ENCODE measurements at places on chromosomes 12 and 14.

- DNase-seq: no peak
These were observed 527.2 kb downstream of the FLRT2 start for GRCh38 chr14:86057018-86057667.

GRCh38 chr14:94110552-94111181, at the start of gene IFI27:
IFI27 (plus strand) TSS chr14:94110736.
- no peak for DNase-seq

DNA sequence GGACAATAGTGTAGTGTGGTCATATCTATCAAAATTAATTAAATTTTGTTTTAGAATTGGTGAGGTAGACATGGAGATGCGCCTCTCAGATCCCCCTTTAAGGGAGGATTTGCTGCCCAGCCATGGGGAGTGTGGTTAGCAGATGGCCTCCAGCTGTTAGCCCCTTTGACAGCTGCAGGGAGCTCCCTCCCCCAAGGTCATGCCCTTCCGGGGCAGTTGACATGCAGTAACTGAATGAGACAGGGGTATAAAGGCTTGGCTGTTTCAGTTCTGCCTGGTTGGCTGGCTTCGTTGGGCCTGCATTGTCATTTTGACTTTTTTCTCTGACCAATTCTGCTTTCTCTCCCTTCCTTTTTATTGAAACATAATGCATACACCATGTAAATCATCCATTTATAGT, 291.5 kb upstream of the SRRM4 start:
- DNase-seq: no peak

- DNase-seq: peak; percentile 59
These were observed 31.3 kb downstream of the GABARAPL1 start for GRCh38 chr12:10243818-10244520.

GRCh38 chr12:124571556-124571955, 4.1 kb upstream of the NCOR2 start:
- DNase-seq: no peak

DNA sequence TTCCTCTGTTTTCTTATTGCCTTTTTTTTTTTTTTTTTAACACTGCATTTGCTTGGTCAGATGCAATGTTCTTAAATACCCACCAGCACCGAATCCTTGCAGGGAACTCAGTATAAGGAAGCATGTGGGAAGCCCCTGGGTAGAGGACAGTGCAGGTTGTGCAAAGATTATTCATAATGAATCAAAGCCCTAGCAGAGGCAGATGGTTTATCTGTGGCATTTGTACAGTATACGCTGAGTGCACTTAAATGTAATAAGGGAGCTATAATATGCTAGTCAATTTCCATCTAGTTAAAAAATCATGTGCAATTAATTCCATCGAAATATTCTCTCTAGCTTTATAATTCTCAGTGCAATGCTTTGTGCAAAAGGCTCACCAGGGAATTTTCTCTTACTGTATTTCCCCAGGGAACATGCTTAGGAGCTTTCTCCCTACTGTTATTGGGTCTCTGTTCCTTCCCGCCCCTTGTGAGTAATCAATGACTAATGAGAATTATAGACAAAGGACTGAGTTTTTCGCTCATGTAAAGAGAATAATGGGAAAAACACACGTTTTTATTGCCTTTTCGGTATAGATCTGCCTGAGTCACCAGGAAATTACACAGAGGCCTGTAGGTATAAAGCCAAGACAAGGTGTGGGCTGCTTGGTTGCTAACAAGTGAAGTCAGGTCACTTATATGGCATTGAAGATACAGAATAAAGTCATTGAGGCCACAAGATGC, 1214.3 kb upstream of the TMEM132C start:
- DNase-seq: no peak

DNA sequence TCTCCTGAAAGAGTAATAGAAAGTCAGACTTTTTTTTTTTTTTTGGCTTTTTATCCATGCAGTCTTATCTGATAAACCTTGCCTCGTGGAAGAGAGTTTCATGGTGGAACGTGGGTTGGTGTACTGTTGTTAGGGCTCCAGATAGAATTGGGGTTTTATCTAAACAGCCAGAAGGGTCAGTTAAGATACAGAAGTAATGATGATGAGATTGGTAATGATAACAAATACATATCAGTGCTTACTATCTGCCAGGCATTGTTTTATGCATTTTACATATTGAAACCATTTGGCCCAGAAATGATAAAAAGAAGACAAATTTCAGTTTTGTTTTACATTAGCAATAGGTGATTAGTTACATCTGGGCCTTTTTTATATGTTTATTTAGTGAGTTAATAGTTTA, 372.8 kb upstream of the PRICKLE1 start:
- no peak for DNase-seq

DNA sequence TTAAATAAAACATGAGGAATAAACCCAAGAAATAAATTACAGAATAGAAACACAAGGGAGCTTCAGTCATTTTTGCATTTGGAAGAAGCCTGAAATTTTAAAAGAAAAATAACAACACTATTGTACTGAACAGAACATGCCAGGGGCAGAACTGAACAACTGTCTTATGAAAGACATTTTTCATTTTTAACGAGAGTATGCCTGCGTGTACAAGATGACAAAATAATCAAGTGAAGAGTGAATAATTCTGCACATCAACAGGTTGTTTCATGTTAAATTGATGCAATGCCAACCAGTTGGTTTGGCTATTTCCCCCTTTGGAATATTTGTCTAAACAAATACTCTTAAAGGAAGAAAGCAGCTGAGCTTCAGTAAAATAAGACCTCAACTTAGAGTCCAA, 103.3 kb upstream of the BTG1 start:
- DNase-seq: no peak

DNA sequence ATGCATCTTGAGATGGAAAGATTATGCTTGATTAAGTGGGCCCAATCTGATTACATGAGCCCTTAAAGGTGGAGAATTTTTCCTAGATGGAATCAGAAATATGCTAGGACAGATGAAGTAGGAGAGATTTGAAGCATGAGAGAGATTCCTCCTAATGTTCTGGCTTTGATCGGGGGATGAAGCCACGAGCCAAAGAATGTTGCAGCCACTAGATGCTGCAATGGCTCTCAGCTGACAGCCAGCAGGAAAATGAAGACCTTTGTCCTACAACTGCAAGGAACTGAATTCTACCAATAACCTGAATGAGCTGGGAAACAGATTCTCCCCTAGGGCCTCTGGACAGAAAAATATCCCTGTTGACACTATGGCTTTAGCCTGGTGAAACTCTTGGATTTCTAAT, 82.6 kb upstream of the ATP2B1 start:
- no peak for DNase-seq

- no peak for DNase-seq
These were observed 94.9 kb downstream of the CHGA start for GRCh38 chr14:93017898-93018297.

GRCh38 chr12:82486524-82487235, 128.4 kb downstream of the METTL25 start:
- DNase-seq: no peak

DNA sequence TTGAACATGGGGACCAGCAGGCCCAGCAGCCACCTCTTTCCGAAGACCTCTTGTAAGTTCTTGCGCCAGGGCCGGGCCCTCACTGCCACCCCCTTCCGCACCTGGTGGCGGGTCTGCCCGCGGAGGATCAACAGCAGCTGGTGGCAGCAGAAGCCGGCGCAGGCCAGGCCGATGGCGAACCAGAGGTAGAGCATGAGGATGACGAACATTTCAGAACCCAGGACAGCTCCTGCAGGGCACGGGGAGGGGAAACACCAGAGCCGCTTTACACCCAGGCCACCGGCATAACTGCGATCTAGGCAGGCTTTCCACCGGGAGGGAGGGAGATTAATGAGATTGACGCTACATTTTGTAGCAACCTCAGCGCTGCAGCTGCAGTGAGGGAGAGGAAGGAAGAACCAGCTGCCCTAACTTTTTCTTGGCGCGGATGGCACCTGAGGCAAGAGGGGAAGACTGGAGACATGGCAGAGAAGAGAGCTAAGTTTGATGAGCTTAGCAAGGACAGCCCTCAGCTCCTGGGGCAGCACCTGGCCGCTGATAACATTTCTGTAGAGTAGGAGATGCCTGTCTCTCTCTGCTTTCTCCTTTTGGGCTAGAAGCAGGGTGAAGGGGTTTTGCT, 7.8 kb downstream of the ZDHHC22 start:
- DNase-seq: peak; percentile 67

DNA sequence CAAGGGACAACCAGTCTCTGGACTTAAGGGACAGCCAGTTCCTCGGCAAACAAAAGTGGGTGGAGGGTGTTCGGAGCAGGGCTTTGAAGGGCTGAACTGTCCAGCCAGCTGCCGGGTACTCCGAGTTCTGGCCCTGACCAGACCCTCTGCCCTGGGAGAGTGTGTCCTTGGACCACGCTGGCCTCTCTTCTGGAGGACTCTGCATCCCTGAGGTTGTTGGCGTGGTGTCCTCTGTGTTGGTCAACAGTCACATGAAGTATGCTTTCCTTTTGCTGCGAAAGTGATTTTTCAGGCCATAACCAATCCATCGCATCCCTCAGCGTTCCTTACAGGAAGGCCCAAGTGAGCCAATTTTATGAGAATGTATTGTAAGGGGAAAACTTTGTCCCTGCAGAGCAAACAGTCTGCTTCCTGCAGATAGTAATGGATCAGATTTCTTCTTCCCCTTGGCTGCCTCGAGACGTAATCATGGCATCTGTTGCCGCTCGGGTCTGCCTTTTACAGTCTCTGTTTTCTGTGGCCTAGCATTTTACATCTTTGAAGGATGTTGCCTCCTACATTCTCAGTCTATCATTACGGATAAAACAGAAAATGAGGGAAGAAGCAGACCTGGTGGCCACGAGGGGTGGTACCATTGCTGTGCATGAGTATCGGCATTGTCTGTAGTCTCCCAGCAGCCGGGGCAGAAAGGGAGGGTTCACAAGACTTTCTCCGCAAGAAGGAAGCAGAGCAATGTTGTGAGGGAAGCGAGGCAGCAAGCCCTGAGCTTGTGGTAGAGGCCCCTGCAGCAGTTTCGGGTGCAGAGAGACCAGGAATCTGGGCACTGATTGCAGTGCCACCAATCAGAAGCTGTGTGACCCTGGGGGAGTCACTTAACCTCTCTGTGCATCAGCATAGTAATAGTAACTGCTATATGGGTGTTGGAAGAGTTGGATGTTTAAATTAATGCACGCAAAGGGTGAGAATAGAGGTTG, 47.4 kb downstream of the SMIM41 start:
- no peak for DNase-seq

GRCh38 chr12:6465467-6466183, 4.9 kb downstream of the VAMP1 start:
- DNase-seq: no peak

GRCh38 chr14:25121337-25122129, 71.6 kb upstream of the STXBP6 start:
- DNase-seq: no peak

- DNase-seq: no peak
These were observed 61.2 kb upstream of the CCDC91 start for GRCh38 chr12:28129031-28129430.

GRCh38 chr14:67942080-67942710, 122.6 kb downstream of the RAD51B start:
- no peak for DNase-seq
